Ovary (tissue), 10 donors: ENCODE measurements at places on chromosomes 4 and X. TPM values are rescaled to one million over a fixed set of nuclear protein-coding genes. Genes with fewer than 3 reads are reported as not detected.

GRCh38 chr4:26321373-26322221 is 783 bp downstream of the RBPJ start:
- no peaks in the 10 kb centered on the region for H3K27me3 ChIP-seq
- peak overlapping the region; percentile 17 for H3K27ac ChIP-seq
- peak overlapping the region; percentile 59 for H3K4me3 ChIP-seq
- H3K4me1 ChIP-seq = peaks cover 6% of the 10 kb centered on the region

DNA sequence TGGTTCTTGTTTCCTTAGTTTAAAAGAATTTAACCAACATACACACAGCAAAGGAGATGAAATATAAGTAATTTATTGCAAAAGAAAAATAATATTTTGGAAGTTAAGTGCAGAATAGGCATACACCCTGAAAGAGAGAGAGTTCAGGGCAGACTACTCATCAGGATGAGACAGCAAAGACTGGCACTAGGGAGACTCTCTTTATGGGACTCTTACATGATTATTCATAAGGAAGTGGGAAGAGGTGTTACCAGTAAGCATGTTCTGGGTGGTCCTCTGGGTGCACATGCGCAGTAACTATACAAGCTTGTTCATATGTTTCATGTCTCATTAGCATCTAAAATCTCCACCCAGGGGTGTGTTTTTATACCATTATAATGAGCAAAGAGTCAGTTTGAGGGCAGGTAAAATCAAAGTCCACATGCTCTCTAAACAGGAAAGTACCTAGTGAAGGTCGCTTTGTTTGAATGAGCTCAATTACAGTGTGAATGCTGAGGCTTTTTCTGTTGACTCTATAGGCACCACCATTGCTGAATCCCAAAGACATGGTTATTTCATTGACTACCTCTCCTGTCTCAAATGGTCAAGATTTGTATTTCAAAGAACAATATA is 38.2 kb upstream of the PRDM5 start:
- H3K36me3 ChIP-seq = no peaks in the 10 kb centered on the region
- H3K4me3 ChIP-seq = no peak overlapping the region
- H3K27ac ChIP-seq = no peak overlapping the region
- DNase-seq = no peak

DNA sequence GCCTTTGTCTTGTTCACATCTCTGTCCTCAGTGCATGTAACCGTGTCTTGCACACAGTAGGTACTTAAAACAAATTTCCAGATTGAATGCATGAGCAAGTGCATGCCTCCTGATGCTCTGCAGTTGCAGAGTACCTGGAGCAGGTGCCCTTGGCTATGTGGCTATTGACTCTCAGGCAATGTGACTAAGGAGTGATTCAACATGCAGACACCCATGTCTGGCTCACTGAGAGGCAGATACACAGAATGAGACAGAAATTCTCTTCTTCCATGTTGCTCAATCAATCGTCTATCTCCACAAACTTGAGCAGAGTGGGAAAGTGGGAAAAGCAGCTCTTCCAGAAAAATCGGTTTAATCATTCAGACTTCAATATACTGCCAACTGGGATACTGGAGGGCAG is 111.0 kb downstream of the CHRDL1 start:
- H3K27me3 ChIP-seq = no peaks in the 10 kb centered on the region
- H3K4me1 ChIP-seq = no peaks in the 10 kb centered on the region
- H3K4me3 ChIP-seq = no peak overlapping the region
- no peak overlapping the region for H3K27ac ChIP-seq
- no peak for DNase-seq

DNA sequence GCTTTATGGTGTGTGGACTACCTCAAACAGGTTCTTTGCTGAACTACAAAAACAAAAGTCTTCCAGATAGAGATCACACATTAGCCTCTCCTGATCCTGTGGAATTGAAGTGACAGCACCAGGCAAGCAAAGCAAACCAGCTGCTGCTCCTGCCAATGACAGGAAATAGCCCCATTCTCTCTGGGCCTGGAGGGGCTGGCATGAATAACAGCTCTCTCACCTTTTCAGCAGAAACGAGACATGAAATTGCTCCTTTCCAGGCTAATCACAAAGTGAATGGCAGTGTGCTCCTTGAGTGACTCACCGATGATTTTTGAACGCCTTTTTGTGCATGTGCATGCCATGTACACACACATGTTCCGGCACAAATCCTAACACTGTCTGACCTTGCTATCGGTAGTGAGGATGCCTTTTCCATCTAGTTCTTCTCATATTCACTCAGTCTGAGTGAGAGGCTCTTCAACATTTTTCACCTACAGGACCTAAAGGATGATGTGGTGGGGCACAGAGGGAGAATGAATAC is 24.4 kb downstream of the MFAP3L start:
- DNase-seq = no peak
- H3K27me3 ChIP-seq = no peaks in the 10 kb centered on the region
- no peak overlapping the region for H3K4me3 ChIP-seq
- no peak overlapping the region for H3K27ac ChIP-seq

GRCh38 chrX:48945517-48946348 is 11.7 kb downstream of the OTUD5 start:
- peak; percentile 62 for DNase-seq
- H3K36me3 ChIP-seq = no peaks in the 10 kb centered on the region
- no peaks in the 10 kb centered on the region for H3K27me3 ChIP-seq
- no peak overlapping the region for H3K27ac ChIP-seq
- no peak overlapping the region for H3K4me3 ChIP-seq

DNA sequence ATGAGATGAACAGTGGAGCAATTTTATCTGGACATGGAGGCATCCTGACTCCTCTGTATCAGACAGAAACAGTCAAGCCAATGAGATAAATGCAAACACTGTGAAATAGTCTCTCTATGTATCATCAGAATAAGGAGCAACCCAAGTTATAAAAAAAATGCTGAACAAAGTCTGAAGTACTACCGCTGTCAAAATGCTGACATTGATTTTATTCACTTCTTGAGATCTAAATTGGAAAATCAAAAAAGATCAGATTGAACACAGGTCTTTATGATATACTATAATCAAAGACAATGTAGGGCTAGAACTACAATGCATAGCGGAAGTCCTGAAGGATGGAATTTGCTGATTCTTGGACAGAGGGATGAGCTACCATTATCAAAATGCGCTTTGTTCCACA is 76.1 kb downstream of the FTHL17 start:
- no peaks in the 10 kb centered on the region for H3K4me1 ChIP-seq
- no peaks in the 10 kb centered on the region for H3K27me3 ChIP-seq
- DNase-seq = no peak
- no peak overlapping the region for H3K4me3 ChIP-seq
- H3K27ac ChIP-seq = no peak overlapping the region

DNA sequence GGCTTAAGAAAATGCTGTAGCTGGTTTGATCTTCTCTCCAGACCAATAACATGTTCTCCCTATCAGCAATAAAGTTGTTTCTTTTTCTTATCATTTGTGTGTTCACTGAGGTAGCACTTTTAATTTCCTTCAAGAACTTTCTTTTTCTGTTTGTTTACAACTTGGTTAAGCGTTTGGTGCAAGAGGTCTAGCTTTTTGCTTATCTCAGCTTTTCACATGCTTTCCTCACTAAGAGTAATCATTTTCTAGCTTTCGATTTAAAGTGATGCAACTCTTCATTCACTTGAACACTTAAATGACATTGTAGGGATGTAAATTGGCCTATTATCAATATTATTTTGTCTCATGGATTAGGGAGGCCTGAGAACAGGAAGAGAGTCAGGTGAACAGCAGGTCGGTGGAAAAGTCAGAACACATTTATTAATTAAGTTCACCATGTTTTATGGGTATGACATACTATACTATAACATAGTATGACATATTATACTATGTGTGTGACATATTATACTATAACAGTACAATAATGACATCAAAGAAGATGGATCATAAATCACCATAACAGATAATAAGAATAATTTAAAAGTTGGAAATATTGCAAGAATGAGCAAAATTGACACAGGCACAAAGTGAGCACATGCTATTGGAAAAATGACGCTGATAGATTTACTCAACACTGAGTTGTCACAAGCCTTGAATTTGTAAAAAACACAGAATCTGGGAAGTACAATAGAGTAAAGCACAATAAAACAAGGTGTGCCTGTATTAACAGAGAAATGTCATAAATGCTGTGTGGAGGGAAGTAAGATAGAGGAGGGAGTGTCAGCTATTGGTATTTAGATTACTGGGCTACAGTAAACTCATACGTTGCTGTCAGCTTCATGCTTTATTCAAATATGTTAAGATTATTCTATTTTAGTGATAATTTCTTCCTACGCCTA is 218.6 kb upstream of the SLC7A11 start:
- no peak overlapping the region for H3K4me3 ChIP-seq
- H3K4me1 ChIP-seq = no peaks in the 10 kb centered on the region
- no peak overlapping the region for H3K27ac ChIP-seq
- H3K36me3 ChIP-seq = no peaks in the 10 kb centered on the region

DNA sequence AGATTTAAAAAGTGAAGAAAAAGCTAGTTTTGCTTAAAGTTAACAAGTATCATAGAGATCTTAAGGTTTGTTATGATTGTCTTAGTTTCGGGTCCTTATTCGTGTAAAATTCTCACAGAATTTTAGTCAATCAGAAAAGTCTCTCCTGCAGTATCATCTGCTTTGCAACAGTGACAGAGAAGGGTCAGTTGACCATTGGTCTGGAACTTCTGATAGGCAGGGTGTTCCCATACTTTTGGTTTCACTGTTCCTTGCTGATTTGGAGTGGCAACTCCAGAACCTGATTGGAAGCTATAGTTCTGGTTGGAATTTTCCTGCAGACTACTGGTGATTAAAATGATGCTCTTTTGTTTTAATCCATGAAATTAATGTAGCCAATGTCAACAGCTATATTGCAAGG is 1.8 kb downstream of the IL15 start:
- H3K4me3 ChIP-seq = no peak overlapping the region
- no peak overlapping the region for H3K27ac ChIP-seq
- H3K36me3 ChIP-seq = no peaks in the 10 kb centered on the region
- no peaks in the 10 kb centered on the region for H3K27me3 ChIP-seq

- no peaks in the 10 kb centered on the region for H3K4me1 ChIP-seq
- no peak for DNase-seq
- H3K36me3 ChIP-seq = no peaks in the 10 kb centered on the region
- no peak overlapping the region for H3K4me3 ChIP-seq
These were observed 99.1 kb downstream of the USP9X start for GRCh38 chrX:41184312-41184711.

- H3K27me3 ChIP-seq = no peaks in the 10 kb centered on the region
- H3K4me1 ChIP-seq = no peaks in the 10 kb centered on the region
- H3K36me3 ChIP-seq = no peaks in the 10 kb centered on the region
- no peak overlapping the region for H3K27ac ChIP-seq
These were observed 21.0 kb downstream of the ATXN3L start for GRCh38 chrX:13298836-13299235.

- no peaks in the 10 kb centered on the region for H3K36me3 ChIP-seq
- H3K27ac ChIP-seq = no peak overlapping the region
- H3K27me3 ChIP-seq = no peaks in the 10 kb centered on the region
These were observed 47.5 kb upstream of the UGT2B15 start for GRCh38 chr4:68717999-68718398.

- no peak overlapping the region for H3K4me3 ChIP-seq
- H3K27ac ChIP-seq = no peak overlapping the region
- no peaks in the 10 kb centered on the region for H3K27me3 ChIP-seq
- no peaks in the 10 kb centered on the region for H3K4me1 ChIP-seq
- H3K36me3 ChIP-seq = no peaks in the 10 kb centered on the region
- no peak for DNase-seq
These were observed 15.5 kb upstream of the ESX1 start for GRCh38 chrX:104270212-104270611.

- H3K4me3 ChIP-seq = no peak overlapping the region
- no peak overlapping the region for H3K27ac ChIP-seq
- no peaks in the 10 kb centered on the region for H3K36me3 ChIP-seq
- no peaks in the 10 kb centered on the region for H3K4me1 ChIP-seq
These were observed 127.9 kb upstream of the FTHL17 start for GRCh38 chrX:31199840-31200114.

DNA sequence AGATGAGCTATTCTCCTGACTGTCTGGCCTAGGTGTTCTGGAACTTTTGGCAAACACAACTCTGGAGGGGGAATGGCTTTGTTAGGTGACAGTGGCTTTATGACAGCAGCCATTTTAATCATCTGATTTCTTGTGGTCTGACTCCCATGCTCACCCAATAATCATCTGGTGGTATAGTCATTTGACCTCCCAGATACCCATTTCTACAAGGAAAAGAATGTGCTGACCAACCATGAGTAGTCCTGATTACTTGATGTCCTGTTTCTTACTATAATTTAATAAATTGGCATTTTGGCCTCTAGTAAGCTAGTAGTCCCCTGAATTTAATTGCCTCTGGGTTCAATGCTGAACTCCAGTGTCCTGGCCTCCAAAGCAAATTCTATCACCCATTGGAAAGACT is 109.9 kb upstream of the DUSP21 start:
- H3K4me3 ChIP-seq = no peak overlapping the region
- no peak overlapping the region for H3K27ac ChIP-seq
- DNase-seq = no peak
- no peaks in the 10 kb centered on the region for H3K27me3 ChIP-seq
- H3K4me1 ChIP-seq = no peaks in the 10 kb centered on the region

- no peaks in the 10 kb centered on the region for H3K36me3 ChIP-seq
- no peak for DNase-seq
These were observed 46.9 kb downstream of the TET2 start for GRCh38 chr4:105193536-105193935.

DNA sequence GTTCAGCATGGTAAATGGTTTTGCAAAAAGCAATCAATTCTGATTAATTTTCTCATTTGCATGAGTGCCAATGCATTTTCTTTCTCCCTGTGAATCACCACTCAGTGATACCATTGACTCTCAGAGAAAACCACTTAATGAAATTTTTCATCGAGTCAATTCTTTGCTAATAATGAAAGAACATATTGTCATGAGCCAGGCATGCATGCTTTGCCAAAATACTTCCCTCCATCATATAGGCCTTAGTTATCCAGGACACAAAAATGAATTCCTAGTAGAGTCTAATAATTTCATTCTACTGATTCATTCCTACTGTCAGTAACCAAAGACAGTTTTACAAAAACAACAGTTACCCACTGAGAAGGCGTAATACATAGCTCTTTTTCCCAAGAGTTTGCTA is 680.0 kb downstream of the TRIML1 start:
- no peak overlapping the region for H3K27ac ChIP-seq
- no peak for DNase-seq
- H3K27me3 ChIP-seq = no peaks in the 10 kb centered on the region

GRCh38 chr4:105978684-105979296 is 83.5 kb downstream of the NPNT start:
- no peaks in the 10 kb centered on the region for H3K27me3 ChIP-seq
- H3K4me3 ChIP-seq = no peak overlapping the region
- H3K27ac ChIP-seq = no peak overlapping the region

- H3K4me1 ChIP-seq = no peaks in the 10 kb centered on the region
- no peak overlapping the region for H3K4me3 ChIP-seq
- H3K36me3 ChIP-seq = no peaks in the 10 kb centered on the region
- no peaks in the 10 kb centered on the region for H3K27me3 ChIP-seq
- H3K27ac ChIP-seq = no peak overlapping the region
These were observed 79.2 kb downstream of the USP9X start for GRCh38 chrX:41164449-41164848.

DOK7 gene
- not detected for total RNA-seq

NUDT9 gene
- 25.5 TPM for total RNA-seq

SMPX gene
- not detected for total RNA-seq

CSN1S1 gene
- total RNA-seq = not detected

TLR2 gene
- 3.2 TPM for total RNA-seq

ANXA3 gene
- 1.5 TPM for total RNA-seq

RAB33A gene
- total RNA-seq = 0.24 TPM

STAP1 gene
- total RNA-seq = not detected

NWD2 gene
- total RNA-seq = not detected

PCDH7 gene
- 13.7 TPM for total RNA-seq

ZCCHC18 gene
- 4.8 TPM for total RNA-seq
